Activated CD8-positive, alpha-beta memory T cell treated with anti-CD3 and anti-CD28 coated beads, Interleukin-2, amount 10 ng/mL, durations not matched to agents 7 days and 5 days (primary cell): ENCODE measurements at places on chromosomes 3 and 15. TPM values are rescaled to one million over a fixed set of nuclear protein-coding genes. Genes with fewer than 3 reads are reported as not detected.

The CPNE9 gene
- total RNA-seq, result not detected

The B2M gene
- total RNA-seq, result 7,161 TPM

The ALPK3 gene
- total RNA-seq, result 0.35 TPM

The GPR149 gene
- total RNA-seq, result not detected

The CYP8B1 gene
- not detected for total RNA-seq

The EOMES gene
- 7.3 TPM for total RNA-seq

The TTC21A gene
- 1.9 TPM for total RNA-seq

The GOLGA8G gene
- total RNA-seq, result not detected

The TNIK gene
- total RNA-seq, result 39.3 TPM

The MINAR1 gene
- 0.47 TPM for total RNA-seq

The PLA2G4D gene
- not detected for total RNA-seq

The CHRNA7 gene
- not detected for total RNA-seq
